ENCODE measurements at places on chromosomes 2 and 18. TPM values are rescaled to one million over a fixed set of nuclear protein-coding genes. Genes with fewer than 3 reads are reported as not detected.

DNA sequence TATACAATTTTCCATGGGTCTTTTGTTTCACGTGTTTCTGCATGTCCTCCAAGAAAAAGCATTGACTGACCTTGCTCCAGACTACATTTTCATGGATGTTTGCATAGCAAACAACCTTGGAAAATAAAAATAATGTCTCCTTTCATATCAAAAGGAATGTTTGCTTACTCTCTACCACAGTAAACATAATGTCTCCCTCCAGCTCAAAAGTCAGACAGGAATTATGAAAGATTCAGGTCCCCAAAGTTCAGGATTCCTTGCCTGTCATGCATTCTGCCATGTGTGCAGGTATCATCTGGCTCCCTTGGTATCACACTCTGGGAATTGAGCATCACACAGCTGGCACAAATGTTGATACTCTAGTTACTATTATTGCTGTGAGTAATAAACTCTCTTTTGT, 103.1 kb upstream of the ZC3H15 start:
- DNase-seq: no peak

- no peak for DNase-seq
These were observed 10.0 kb downstream of the SH3BP4 start for GRCh38 chr2:234961784-234962183.

- no peak for DNase-seq
These were observed 174.1 kb downstream of the ANKRD30B start for GRCh38 chr18:14922031-14922430.

GRCh38 chr18:23257686-23258565, 122.6 kb downstream of the CABLES1 start:
- no peak for DNase-seq

The MYO3B gene
- 0.17 TPM for total RNA-seq

DNA sequence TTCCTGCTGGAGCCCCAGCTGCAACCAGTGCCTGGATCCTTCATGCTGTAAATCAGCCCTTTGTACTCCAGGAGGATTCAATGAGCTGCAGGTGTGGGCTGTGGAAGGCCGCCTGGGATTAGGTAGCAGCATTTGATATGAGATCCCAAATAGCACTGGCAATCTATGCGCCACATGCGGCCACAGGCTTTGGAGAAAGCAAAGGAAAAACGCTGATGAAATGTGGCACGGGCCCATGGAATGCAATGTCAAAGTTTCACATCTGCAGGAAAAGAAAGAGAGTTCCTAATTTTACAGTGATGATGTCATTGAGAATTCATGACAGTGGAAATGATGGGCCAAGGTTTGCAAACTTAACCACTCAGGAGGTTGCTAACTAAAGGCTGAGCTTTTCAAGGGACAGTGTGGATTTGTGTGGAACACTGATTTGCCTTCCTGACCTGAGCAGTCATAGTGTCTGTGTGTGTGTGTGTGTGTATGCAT, 216.4 kb upstream of the OSR1 start:
- no peak for DNase-seq

GRCh38 chr2:74515981-74516633, 1.9 kb downstream of the TLX2 start:
- DNase-seq: peak; percentile 79

The KCTD1 gene
- total RNA-seq: 1.9 TPM

- DNase-seq: no peak
These were observed 120.1 kb downstream of the LRP1B start for GRCh38 chr2:142010477-142011270.

The DES gene
- not detected for total RNA-seq

- DNase-seq: no peak
These were observed 103.7 kb upstream of the UGP2 start for GRCh38 chr2:63738019-63738418.

DNA sequence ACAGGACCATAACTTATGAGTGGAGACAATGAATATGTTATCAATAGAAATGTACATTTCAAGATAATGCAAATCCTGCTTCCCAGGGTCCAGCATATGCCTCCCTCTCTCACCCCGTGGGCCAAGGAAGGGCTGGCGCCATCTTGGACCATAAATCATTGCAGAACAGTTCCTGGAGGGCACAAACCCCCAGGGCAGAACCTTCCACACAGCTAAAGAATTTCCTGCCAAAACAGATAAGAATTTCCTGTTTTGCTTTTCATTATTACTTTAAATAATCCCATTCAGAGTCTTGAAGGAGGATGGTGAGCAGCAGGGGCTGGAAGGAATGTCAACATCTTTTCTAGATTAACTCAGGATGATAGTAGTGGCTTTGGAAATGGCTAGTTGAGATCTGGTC, 53.7 kb downstream of the EHD3 start:
- no peak for DNase-seq

DNA sequence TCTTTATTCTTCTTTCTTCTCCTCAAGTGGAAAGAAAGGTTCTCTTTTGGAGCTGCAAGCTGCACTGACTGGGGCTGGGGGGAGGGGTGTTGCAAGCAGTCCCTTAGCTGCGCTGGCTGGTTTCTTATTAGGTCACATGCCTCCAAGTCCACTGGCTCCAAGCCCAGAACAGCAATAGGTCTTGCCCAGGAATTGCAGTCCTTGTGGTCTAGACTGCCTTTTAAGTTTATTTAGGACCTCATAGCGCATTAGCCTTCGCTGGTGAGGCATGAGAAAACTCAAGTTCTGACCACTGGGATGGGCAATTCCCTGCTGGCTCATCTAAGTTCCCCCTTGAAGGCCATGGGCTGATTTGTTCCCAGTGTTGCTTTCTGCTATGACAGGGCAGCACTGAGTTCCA, 138.6 kb upstream of the SCN7A start:
- no peak for DNase-seq

GRCh38 chr2:9106338-9107167, 100.1 kb upstream of the ASAP2 start:
- DNase-seq: no peak

GRCh38 chr2:8426550-8426949, 255.3 kb upstream of the ID2 start:
- no peak for DNase-seq

GRCh38 chr2:210626849-210627248, 70.5 kb downstream of the CPS1 start:
- no peak for DNase-seq

DNA sequence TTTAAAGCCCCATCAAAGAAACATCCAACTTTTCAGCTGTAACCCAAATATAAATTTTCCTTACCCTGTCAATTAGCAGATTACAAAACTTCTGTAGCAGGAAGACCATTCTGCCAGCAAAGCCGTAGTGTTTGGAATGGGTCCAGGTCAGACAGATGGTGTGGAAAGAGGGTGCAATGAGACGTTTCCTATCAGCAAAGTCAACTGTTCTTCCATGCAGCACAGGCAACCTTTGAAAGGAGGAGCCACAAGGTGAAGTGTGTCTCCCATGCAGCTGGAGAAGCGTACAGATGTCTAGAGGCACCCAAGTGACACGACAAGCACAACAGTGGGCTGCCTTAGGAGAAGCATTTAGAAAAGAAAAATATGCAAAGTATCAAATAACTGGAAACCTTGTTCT, 83.7 kb downstream of the SP3 start:
- DNase-seq: no peak

The ACVR1C gene
- 3.5 TPM for total RNA-seq

GRCh38 chr2:16152071-16152927, 211.9 kb downstream of the MYCN start:
- no peak for DNase-seq

Measured in activated naive CD4-positive, alpha-beta T cell treated with anti-CD3 and anti-CD28 coated beads for 36 hours (primary cell).